Right atrium auricular region (tissue), 2 donors: ENCODE measurements at places on chromosomes 1 and 21.

DNA sequence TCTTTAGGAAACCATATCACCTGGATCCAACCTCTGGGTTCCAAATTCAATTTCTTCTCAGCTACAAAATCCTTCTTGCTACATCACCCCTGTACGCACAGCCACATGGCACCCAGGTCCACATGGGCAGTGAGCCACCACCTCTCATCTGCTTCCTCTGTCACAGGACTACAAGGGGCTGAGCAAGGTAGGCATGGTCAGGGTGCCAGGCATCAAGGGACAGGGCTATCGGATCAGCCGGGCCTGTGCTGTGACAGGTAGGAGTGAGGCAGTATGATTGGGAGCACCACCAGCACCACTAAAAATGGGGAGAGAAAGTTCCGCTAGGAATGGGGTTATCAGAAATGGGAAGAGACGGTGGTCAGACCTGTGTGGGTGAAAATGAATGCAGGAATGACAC lies 29.4 kb downstream of the S100A6 start:
- no peak for DNase-seq

- no peak for DNase-seq
Measured at GRCh38 chr1:103160281-103160680, 52.0 kb upstream of the COL11A1 start.

- no peak for DNase-seq
Measured at GRCh38 chr1:16184557-16185303, 27.7 kb downstream of the ARHGEF19 start.

- peak; percentile 83 for DNase-seq
Measured at GRCh38 chr1:26278724-26279455, 996 bp upstream of the SH3BGRL3 start.

DNA sequence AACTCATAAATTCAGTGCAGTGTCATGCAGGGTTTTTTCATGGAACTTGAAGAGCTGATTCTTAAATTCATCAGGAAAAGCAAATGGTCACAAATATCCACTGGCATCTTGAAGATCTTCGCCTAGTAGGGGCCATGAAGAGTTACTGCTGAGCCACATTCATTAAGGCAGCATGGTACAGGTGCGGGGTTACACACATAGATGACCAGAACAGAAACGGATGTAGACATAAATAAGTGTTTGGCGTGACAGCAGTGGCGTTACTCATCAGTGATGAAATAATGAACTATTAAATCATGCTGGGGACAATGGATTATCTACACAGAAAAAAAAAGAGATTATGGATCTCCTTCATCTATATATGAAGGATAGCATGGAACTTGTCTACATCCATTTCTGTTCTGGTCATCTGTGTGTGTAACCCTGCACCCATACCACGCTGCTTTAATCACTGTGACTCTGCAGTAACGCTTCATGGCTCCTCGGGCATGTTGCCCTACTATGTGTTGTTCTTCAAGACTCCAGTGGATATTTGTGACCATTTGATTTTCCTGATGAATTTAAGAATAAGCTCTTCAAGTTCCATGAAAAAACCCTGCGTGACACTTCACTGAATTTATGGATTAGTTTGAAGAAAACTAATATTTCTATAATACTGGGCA lies 161.3 kb downstream of the GALNT2 start:
- DNase-seq: peak; percentile 50

DNA sequence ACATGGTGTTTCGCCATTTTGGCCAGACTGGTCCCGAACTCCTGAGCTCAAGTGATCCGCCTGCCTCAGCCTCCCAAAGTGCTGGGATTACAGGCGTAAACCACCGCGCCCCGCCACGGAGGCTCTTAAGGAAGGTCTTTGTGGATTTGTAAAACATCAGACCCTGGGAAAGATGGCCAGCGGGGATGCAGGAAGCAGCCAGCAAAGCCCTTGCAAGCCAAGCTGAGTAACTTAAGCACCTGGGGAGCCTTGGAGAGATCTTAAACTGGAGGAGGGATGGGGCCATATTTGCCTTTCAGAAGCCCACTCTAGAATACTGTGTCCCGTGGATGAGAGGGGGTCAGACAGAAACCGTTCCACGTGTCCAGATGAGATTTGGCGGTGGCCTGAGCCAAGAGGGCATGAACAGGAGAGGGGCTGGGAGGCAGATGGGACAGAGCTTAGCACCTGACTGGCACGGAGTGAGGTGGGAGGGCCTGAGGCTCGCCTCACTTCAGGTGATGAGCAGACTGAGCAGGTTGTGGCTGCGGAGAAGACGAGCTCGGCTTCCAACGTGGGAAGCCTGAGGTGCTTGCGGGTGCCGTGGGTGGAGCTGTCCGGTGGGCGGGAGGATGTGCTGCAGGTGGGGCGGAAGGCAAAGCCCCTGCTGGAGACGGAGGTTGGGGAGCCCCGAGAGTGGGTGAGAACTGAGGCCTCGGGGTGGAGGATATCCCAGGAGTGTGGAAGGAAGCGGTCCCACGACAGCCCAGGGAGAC lies 11.7 kb downstream of the C1orf216 start:
- no peak for DNase-seq

DNA sequence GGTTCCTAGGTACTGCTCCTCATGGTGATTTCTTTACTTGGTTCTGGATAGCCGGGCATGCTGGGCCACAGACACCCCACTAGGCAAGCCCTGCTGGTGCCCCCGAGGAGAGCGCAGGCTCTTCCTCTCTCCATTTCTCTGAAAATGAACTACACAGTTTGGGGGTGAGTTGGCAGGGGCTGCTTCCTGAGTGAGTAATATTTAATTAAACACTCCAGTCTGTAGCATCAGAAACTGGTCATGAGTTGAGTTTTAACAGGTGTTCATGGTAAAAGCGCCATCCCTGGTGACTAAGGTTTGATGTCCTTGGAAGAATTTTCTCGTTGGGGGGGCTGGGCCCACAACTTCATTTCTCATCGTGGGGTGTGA lies 1.7 kb downstream of the SPSB1 start:
- DNase-seq: no peak

DNA sequence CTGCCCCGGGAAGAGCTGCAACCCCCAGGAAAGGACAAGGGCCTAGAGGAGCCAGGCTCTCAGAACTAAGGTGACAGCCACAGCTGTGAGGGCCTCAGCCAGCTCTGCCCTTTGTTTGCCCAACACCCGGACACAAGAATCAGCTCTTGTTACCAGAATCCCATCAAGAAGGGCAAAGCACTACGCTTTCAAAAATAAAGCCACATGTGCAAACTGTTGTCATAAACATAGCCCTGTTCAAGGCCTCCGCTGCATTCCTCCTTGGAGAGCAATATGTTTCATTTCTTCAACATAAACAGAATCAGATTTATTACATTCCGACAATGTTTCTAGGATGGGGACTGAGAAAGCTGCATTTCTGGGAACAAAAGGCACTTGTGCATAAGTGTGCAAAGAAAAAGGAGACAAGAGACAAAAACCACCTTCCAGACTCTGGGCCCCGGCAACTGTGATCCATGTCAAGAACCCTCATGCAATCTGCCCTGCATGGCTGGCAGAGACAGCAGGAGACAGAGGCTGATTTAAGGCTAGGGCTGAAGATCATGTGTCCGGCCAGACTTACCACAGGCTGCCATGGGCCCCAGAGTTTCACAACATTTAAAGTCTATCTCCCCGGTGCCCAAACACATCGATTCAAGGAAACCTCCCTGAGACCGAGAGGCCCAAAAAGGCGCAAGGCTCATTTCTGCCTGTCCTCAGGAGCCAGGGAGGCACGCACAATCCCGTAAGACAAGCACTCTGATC lies 71.0 kb downstream of the SSBP3 start:
- no peak for DNase-seq

- peak; percentile 73 for DNase-seq
Measured at GRCh38 chr1:94092210-94092613, 28.7 kb downstream of the ABCA4 start.

- DNase-seq: no peak
Measured at GRCh38 chr1:78355656-78356055, 135.1 kb upstream of the PTGFR start.

GRCh38 chr1:210477328-210477924 lies 148.7 kb downstream of the HHAT start:
- DNase-seq: no peak

DNA sequence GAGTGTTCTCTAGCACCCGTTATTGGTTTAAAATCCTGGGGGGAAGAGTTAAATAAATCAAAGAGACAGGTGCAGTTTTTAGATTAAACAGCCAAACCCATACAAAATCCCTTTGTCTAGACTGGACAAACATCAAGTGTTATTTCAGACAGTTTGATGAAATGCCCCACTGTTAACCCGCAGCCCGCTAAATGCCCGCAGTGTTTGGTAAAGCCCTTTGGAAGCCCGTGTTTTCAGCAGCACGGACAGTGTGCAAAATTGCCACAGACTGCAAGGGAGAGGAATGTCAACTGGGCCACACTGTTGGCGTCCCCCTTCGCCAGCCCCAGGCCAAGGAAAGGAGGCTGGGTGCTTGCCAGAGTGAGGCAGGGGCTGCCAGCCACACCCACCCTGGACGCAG lies 26.6 kb downstream of the AJAP1 start:
- DNase-seq: no peak

DNA sequence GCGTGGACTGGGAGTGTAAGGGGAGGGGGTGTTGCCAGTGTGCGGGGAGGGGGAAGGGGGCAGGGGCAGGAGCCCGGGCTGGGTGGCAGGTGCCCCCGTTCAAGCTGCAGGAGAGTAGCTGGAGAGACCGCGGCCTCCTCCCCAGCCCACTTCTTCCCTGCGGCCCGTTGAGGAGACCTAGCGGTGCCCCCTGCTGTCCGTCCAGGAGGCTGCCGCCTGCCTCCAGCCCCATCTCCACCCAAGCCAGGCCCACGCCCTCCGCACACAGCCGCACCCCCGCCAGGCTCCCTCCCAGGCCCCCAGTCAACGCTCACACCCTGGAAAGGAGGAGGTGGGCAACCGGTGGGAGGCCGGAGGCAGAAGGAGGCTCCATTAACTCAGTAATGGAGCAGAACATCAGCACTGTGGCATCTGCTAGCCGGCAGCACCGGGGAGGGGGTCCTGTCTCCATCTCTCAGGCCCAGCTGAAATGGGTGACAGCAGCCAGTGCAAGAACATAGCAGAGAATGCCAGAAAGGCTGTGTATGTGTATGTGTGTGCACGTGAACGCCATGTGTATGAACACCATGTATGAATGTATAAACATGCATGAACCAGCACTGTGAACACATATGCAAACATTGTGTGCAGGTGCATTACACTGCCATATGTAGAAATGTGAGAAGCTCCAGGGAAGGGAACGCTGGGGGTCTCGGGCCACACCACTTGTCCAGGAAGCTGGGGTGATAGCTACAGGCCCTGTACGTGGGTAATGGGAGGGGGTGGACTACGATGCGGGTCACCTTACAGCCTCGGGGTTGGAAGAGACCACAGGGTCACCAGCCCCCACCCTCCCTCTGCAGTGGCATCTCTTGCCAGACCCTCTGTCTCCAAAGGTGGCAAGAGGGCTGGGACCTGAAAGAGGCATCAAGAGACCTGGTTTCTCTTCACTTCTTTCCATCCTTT lies 84.6 kb downstream of the SYT2 start:
- peak; percentile 65 for DNase-seq

- DNase-seq: no peak
Measured at GRCh38 chr1:103218369-103218768, 110.0 kb upstream of the COL11A1 start.

DNA sequence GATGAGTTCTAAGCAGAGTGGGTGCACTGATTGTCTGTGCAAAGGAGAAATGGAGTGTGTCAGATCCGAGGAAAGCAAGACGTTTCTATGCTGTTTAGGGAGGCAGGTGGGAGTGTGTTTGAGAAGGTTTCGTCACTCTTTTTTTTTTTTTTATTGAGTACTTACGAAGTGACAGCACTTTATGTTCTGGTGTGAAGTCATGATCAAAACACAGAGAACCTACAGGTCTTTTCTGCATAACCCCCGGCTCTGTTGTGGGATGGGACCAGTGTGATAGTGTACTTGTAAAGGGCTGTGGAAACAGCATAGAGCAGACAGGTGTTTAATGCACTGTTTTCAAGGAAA lies 26.7 kb downstream of the MIA3 start:
- no peak for DNase-seq

DNA sequence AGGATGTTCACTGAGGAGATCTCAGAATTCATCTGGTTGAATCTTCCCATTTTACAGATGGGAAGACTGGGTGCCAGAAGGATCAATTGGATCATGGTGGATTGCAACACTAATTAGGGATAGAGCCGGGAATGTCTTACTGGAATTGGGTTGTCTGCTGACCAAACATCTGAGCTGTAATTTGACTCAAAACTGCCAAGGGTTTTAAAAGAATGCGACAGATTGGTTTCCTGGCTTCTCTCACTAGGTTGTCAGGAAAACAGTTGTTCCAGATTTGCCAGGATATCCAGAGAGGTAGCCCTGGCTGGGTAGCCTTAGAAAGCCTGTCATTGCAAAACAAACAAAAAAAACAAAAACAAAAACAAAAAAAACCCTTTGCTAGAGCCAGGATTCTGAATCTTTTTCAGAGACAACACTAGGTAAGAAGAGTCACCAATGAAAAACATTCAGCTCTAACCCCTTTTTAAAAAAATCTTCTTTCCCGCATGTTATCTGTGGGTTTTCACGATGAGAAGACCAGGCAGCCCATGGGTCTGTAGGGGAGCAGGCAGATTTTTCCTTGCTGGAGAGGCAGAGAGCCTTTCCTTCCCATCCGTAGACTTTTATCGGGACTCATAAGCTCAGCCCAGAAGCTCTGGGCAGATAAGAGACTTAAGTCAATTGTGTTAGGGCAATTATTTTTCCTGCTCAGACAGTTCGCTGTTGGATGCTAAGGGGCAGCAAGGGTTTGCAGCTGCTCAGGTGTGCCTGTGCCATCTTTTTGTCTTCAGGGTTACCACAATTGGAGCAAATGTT lies 418.9 kb downstream of the PRDM2 start:
- DNase-seq: no peak

GRCh38 chr21:35614396-35614921 lies 445.9 kb downstream of the SETD4 start:
- no peak for DNase-seq

DNA sequence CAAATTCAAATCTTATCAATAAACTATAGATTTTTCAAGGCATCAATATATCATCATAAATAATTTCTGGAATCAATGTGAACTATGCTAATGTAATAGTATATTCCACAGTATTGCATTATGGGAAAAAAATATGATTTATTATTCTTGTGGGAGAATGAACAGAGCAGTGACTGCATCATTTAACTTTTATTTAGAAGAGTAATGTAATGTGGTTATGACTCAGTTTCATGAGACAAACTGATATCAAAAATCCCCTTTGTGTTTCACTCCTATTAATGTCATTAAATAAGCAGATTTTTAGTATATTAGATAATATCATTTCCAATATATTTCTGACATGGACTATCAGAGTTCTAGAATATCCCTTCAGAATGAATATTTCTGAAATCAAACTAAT lies 187.6 kb downstream of the LRRC40 start:
- no peak for DNase-seq

GRCh38 chr1:55522982-55523381 lies 307.8 kb upstream of the USP24 start:
- no peak for DNase-seq

DNA sequence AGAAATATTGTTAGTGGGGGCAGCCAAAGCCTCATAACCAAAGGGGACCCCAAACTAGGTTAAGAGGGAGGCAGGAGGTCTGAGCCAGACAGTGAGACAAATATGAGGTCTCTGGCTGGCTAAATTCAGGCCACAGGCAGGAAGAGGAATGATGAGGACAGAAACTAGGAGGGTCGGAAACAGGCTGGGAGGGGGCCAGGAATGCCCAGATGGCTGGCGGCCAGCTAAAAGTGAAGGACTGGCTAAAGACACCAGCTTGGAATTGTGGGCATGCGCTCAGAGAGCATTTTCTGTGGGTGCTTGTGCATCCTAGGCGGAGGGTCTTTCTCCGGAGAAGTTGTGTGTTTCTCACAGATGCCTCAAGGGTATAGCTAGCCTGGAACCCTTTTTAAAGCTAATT lies 77.0 kb downstream of the PGM1 start:
- DNase-seq: no peak
